Panc1 (cell line): ENCODE measurements at places on chromosomes 5 and 9. TPM values are rescaled to one million over a fixed set of nuclear protein-coding genes. Genes with fewer than 3 reads are reported as not detected.

DNA sequence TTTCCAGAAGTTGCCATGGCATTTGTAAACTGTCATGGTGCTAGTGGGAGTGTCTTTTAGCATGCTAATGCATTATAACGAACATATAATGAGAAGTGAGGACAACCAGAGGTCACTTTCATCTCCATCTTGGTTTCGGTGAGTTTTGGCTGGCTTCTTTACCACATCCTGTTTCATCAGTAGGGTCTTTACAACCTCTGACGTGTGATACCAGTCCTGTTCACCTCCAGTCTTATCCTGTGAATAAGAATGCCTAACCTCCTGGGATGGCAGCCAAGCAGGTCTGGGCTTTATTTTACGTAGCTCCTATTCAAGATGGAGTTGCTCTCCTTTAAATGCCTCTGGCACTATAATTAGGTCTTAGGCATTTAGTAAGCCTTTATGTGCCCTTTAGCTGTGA is 20.4 kb upstream of the RFK start:
- no peak overlapping the region for H3K27ac ChIP-seq
- DNase-seq, result no peak
- no peaks in the 10 kb centered on the region for H3K36me3 ChIP-seq

DNA sequence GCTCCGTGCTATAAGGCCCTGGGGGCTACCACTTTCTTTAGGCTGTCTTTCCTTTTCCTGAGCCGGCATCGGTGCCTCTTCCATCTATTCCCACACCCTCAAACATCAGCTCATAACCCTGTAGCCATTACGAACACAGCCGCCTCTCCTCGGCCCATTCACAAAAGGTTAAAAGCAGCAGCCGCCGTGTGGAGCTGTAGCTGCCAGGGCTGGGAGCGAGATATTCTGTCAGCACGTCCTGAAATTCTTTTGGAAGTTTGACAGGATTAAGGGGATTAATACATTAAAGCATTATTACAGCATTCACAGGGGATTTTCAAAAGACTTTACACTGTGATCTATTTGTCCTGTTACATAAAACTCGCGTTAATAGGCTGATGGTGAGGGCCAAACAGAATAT is 428.2 kb downstream of the CDK5RAP2 start:
- H3K27ac ChIP-seq, result no peak overlapping the region
- DNase-seq, result no peak
- H3K4me1 ChIP-seq, result no peaks in the 10 kb centered on the region
- no peaks in the 10 kb centered on the region; the same call in 1 of the 2 replicates for H3K27me3 ChIP-seq

DNA sequence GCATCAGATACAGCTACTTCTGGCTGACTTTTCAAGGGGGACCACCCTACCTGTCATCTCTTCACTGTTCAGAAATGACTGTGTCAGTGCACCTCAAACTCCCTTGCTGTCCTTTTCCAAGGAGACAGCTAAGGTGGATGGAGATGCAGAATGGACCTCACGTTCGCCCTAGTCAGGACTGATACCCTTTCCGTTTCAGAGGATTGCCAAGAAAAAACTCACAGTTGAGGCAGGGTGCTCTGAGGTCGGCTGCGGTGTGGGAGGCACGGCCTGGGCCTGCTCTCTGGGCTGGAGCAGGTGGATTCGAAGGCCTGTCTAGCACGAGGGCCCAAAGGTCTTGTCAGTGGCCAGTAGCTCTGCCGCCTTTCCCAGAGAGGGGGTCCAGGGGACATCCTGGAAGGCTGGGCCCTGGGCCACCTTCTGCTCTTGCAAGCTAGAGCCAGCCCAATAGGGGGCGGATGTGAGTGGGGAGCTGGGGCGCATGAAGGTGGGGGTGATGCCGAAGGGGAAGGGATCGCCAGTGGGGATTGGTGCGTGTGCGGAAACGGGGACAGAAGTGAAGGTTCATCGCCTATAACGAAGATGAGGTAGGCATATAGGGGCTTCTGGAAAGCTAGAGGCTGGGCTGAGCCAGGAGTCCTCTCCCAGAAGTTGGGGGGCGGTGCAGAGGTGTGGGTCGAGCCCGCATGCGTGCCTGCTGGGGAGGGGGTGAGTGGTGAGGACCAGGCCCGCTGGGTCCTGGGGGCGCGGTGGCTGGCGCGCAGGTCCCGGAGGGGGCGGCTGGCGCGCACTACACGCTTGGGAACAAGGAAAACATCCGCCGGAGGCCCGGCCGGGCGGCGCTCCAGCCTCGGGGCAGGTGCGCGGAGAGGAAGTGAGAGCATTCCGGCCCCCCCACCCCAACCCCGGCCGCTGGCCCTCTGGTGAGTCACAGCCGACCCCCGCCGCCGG is 2.5 kb upstream of the MSMP start:
- peak overlapping the region; percentile 75 for H3K4me3 ChIP-seq
- H3K36me3 ChIP-seq, result no peaks in the 10 kb centered on the region
- H3K4me1 ChIP-seq, result peaks cover 22% of the 10 kb centered on the region

DNA sequence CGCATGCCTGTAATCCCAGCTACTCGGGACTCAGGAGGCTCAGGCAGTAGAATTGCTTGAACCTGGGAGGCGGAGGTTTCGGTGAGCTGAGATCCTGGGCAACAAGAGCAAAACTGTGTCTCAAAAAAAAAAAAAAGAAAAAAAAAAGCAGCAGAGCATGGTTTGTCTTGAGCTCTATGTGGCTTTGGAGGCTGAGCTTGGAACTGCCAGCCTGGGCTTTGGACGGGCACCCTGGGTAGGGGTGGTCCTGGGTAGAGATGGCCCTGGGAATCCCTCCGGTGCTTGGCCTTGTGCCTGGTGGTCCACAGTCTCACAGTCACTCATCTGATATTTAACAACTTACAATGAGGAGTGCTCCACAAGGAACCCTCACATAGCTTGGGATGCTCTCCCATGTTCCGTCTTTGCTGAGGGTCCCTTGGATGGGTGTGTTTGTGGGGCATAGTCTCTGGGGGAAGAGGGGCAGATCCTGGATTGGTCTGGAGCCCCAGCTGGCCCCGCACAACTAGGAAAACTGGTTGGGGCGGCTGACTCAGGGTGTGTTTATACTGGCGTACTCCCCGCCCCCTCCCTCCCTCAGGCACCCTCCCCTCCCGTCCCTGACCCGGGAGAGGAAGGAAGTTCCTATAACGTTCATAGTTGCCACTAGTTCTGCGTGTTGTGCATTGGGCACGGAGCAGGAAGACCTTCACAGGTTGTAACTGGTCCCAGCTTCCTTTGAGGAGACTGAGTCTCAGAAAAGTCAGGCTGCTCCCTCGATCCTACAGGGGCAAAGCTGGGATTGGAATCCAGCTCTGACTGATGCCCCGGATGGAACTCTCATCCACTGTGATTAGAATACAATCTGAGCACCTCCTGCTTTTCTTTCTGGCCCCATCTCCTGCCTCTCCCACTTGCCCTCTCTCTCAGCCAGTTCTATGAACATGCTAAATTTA is 11.2 kb downstream of the IER5L start:
- H3K4me1 ChIP-seq, result peaks cover 14% of the 10 kb centered on the region
- no peaks in the 10 kb centered on the region for H3K36me3 ChIP-seq
- no peaks in the 10 kb centered on the region for H3K27me3 ChIP-seq
- H3K4me3 ChIP-seq, result no peak overlapping the region

DNA sequence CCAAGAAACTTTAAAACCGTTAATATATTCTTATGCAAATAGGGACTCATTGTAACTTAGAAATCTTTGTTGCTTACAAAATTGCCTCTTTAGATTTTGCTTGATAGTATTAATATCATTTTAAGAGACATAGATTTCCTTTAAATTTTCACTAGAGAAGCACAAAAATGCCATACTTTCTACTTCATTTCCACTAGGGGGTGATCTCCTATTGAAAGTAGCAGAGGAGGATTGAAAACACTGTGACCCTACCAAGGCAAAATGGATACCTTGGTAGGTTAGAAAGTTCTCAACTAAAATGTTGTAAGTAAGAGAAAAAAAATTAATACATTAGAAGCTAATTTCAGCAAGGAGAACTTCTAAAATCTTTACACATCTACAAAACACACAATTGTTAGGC is 204.9 kb downstream of the CHSY3 start:
- no peak for DNase-seq
- H3K4me3 ChIP-seq, result no peak overlapping the region
- no peaks in the 10 kb centered on the region for H3K36me3 ChIP-seq

DNA sequence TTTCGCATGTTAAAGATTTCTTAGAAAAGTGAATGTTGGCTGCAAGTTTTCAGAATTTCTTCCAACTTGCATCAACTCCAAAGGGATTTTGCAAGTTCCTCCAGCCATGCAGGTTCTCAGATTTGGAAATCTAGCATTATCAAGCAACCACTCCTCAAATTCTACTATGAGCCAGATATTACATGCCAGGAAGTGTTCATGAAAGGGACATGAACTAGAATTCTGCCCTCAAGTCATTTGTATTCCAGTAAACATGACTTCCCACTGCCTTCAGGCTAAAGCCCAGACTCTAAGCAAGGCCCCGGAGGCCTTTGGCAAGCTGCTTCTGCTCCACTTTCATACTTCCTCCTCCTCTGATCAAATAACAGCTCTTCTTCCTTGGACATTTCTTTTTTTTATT is 111.3 kb upstream of the PAPPA start:
- no peak overlapping the region for H3K27ac ChIP-seq
- no peak for DNase-seq
- H3K4me1 ChIP-seq, result no peaks in the 10 kb centered on the region
- no peaks in the 10 kb centered on the region for H3K36me3 ChIP-seq
- no peak overlapping the region for H3K4me3 ChIP-seq

DNA sequence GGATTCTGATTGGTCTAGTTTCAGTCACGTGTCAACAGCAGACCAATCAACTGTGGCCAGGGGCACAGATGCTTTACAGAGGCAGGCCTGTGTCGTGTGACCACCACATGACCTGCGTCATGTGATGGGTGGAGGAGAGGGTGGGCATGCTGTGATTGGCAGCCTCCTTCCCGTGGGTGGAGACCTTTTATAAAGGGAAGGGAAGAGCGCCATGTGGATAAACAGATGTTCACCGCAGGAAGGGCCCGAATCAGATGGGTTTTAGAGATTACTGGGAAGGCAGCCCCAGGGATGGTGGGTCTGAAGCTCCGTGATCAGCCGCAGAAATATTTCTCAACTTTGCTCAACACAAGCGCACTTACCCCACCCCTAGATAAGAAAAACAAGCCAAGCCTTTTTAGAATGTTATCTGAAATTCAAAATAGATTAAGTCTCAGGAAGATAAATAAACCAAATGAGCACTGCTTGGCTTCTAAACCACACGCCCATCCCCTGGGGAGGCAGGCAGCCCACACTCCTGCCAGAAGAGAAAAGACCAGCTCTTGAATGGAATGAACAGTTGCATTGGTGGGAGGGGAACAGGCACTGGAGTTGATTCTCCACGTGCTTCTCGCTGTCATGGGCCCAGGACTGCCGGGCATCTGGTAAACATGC is 43.6 kb downstream of the ROPN1L start:
- no peak for DNase-seq
- H3K36me3 ChIP-seq, result no peaks in the 10 kb centered on the region
- H3K27me3 ChIP-seq, result peaks cover under 1% of the 10 kb centered on the region; the same call in 1 of the 2 replicates
- 0 out of 2 replicates have a peak, but pooled peaks cover 2% of the 10 kb centered on the region for H3K4me1 ChIP-seq
- H3K27ac ChIP-seq, result no peak overlapping the region

GRCh38 chr9:92528522-92528849 is 7.3 kb downstream of the ECM2 start:
- no peaks in the 10 kb centered on the region for H3K36me3 ChIP-seq
- H3K4me3 ChIP-seq, result no peak overlapping the region
- DNase-seq, result no peak
- H3K27me3 ChIP-seq, result no peaks in the 10 kb centered on the region

DNA sequence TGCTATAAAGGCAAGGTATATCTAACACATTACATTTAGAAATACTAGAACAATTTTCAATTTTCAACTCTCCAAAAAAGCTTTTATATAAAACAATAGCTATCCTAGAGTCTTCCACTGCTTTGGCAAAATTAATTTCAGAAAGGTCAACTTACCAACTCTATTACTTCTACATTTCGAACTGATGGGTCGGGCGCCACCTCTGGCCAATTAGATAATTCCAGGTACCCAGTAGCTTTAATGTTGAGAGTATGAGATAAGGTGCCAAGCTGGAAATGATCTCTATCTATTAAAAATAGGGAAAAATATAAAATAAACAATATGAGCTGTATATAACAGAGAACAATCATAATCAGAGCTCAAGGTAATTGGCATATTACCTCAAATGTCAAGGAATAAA is 166.6 kb downstream of the AP3B1 start:
- no peaks in the 10 kb centered on the region; the same call in 1 of the 2 replicates for H3K36me3 ChIP-seq
- DNase-seq, result no peak
- no peaks in the 10 kb centered on the region for H3K4me1 ChIP-seq

- H3K4me1 ChIP-seq, result peaks cover 15% of the 10 kb centered on the region
- H3K4me3 ChIP-seq, result no peak overlapping the region
- DNase-seq, result no peak
- H3K27ac ChIP-seq, result no peak overlapping the region
Observed at GRCh38 chr5:172170251-172170701, 17.7 kb downstream of the STK10 start.

GRCh38 chr5:32126691-32127090 is 47.4 kb downstream of the GOLPH3 start:
- H3K36me3 ChIP-seq, result peaks cover 20% of the 10 kb centered on the region; the same call in 1 of the 2 replicates
- no peak for DNase-seq
- no peaks in the 10 kb centered on the region for H3K27me3 ChIP-seq
- H3K4me3 ChIP-seq, result no peak overlapping the region
- H3K4me1 ChIP-seq, result no peaks in the 10 kb centered on the region

GRCh38 chr5:14572385-14572784 is 9.2 kb upstream of the OTULINL start:
- no peak overlapping the region for H3K27ac ChIP-seq
- DNase-seq, result no peak
- no peaks in the 10 kb centered on the region for H3K36me3 ChIP-seq
- no peak overlapping the region for H3K4me3 ChIP-seq
- H3K4me1 ChIP-seq, result no peaks in the 10 kb centered on the region
- H3K27me3 ChIP-seq, result no peaks in the 10 kb centered on the region

- H3K4me3 ChIP-seq, result no peak overlapping the region
- no peaks in the 10 kb centered on the region for H3K27me3 ChIP-seq
- no peaks in the 10 kb centered on the region for H3K36me3 ChIP-seq
- H3K27ac ChIP-seq, result no peak overlapping the region
- no peak for DNase-seq
Observed at GRCh38 chr9:117886616-117887015, 182.4 kb downstream of the TLR4 start.

DNA sequence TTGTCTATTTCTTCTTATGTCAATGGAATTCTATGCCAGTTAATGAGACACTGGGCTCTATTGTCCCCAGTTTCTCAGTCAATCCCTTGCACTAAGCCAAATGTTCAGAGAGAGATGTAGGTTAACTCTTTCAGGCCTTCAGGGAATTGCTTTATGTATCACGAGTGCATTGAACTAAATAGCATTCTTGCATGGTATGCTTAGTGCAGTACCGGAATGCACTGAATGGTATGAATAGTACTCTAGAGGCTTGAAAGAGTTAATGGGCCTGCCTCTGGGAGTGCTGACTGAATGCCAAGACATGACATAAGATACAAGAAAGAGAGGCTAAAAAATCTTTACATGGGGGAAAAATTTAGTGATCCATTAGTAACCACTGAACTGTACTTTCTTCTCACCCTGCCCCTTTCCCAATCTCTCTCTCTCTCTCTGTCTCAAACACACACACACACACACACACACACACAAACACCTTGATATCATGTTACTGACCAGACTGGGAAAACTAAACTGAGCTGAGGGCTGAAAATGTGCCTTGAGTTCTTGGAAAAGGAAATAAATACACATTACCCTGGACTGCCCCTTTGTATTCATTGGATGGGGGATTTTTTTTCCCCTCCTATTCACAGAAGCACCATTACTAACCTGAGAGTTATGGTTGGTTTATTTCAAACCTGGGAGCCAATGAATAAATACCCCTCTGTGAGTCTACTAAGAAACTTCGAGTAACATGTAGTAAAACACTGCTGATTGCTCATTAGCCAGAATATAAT is 35.4 kb upstream of the TMC1 start:
- DNase-seq, result no peak
- H3K36me3 ChIP-seq, result no peaks in the 10 kb centered on the region
- no peaks in the 10 kb centered on the region for H3K27me3 ChIP-seq
- peak overlapping the region; percentile 48; the same call in 1 of the 2 replicates for H3K27ac ChIP-seq
- peaks cover 4% of the 10 kb centered on the region; the same call in 1 of the 2 replicates for H3K4me1 ChIP-seq

The GRAMD2B gene
- total RNA-seq, result 4.1 TPM

The CDH18 gene
- total RNA-seq, result 7.0 TPM

The ZFR gene
- total RNA-seq, result 72.7 TPM

The CRB2 gene
- total RNA-seq, result 0.05 TPM
